Vagina (tissue), 2 donors: ENCODE measurements at places on chromosomes 12 and 14. TPM values are rescaled to one million over a fixed set of nuclear protein-coding genes. Genes with fewer than 3 reads are reported as not detected.
A peak's percentile ranks its signal among the peaks of the same experiment; 100 is the strongest.

CIROP gene
- not detected for total RNA-seq

DYRK2 gene
- 16.2 TPM for total RNA-seq

DNA sequence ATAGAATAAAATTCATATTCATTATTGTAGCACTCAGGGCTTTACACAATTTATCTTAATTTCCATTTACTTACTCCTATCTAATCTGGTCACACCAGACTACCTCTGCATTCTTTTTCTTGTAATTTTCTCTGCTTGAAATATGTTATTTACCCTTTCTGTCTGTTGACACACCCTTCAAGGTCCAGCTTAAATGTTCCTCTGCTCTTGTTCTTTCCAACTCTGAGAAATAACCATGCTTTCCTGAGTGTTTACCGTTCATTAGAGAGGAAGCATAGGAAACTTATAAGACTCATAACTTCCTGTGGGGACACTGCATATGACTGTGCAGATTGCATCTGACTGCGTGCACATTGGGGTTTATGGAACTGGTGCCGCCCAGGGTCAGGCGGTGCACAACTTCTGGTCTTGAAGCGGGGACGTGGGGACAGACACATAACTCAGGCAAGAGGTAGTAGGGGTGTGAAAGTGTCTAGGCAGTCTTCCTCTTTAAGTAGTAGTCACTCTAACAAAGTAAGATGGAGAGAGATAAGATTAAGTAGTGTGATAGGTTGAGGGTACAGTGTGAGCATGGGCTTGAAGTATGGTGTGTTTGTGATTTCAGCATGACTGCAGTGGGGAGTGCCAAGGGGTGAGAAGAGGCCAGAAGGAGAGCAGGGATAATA is 42.6 kb upstream of the FOXJ2 start:
- no peak for DNase-seq
- H3K27ac ChIP-seq: no peak overlapping the region
- no peaks in the 10 kb centered on the region for H3K36me3 ChIP-seq
- H3K4me3 ChIP-seq: no peak overlapping the region

DNA sequence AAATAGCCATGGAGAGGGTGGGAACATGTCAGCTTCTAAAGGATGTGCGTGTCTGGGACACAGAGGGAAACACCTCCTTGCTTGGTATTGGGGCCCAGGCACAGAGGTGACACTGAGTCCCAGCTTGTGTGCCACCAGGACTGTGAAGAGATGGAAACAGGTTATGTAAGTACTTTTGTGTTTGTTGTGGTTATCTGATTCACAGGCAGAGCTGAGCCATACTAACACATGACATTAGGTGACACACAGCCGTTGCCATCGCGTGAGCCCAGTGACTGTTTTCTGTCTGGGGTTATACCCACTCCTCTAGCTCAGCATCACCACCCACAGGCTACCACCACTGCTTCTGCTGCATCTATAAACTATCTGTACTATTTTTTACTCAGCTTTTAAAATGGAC is 12.1 kb upstream of the FLVCR2 start:
- H3K36me3 ChIP-seq: no peaks in the 10 kb centered on the region
- no peak for DNase-seq
- no peak overlapping the region for H3K4me3 ChIP-seq
- H3K27ac ChIP-seq: no peak overlapping the region
- H3K4me1 ChIP-seq: no peaks in the 10 kb centered on the region

DNA sequence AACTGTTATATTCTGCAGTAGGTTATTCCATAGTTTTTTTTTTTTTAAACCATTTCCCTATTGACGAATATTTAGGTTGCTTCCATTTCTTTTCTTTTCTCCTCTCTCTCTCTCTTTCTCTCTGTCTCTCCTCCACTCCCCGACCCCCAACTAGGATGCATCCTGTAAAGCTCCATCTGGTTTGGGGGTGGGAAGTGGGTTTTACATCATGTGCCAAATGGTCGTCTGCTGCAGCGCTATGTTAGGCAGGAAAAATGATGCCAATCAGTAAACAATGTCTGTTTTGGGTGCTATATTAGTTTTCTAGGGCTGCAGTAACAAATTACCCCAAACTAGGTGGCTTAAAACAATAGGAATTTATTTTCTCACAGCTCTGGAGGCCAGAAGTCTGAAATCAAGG is 465.0 kb downstream of the AACS start:
- no peaks in the 10 kb centered on the region for H3K27me3 ChIP-seq
- no peak overlapping the region for H3K4me3 ChIP-seq
- no peaks in the 10 kb centered on the region for H3K36me3 ChIP-seq
- no peak for DNase-seq
- no peak overlapping the region for H3K27ac ChIP-seq
- H3K4me1 ChIP-seq: no peaks in the 10 kb centered on the region

- no peaks in the 10 kb centered on the region for H3K4me1 ChIP-seq
- no peaks in the 10 kb centered on the region for H3K36me3 ChIP-seq
- H3K4me3 ChIP-seq: no peak overlapping the region
- DNase-seq: no peak
- no peaks in the 10 kb centered on the region for H3K27me3 ChIP-seq
Observed at GRCh38 chr12:125634813-125635212, 569.6 kb downstream of the AACS start.

GRCh38 chr14:21539189-21539940 is 13.2 kb upstream of the SALL2 start:
- DNase-seq: no peak
- no peak overlapping the region for H3K27ac ChIP-seq
- H3K36me3 ChIP-seq: no peaks in the 10 kb centered on the region
- H3K27me3 ChIP-seq: no peaks in the 10 kb centered on the region
- no peak overlapping the region for H3K4me3 ChIP-seq
- H3K4me1 ChIP-seq: peaks cover 15% of the 10 kb centered on the region

- H3K4me3 ChIP-seq: no peak overlapping the region
- no peak overlapping the region for H3K27ac ChIP-seq
- DNase-seq: no peak
- H3K27me3 ChIP-seq: no peaks in the 10 kb centered on the region
- H3K4me1 ChIP-seq: peaks cover 11% of the 10 kb centered on the region
- H3K36me3 ChIP-seq: no peaks in the 10 kb centered on the region
Observed at GRCh38 chr12:82870771-82871377, 184.2 kb downstream of the TMTC2 start.

- H3K4me1 ChIP-seq: peaks cover 16% of the 10 kb centered on the region
- peak overlapping the region; percentile 29 for H3K27ac ChIP-seq
- DNase-seq: no peak
- no peak overlapping the region for H3K4me3 ChIP-seq
Observed at GRCh38 chr12:19412844-19413243, 26.4 kb upstream of the AEBP2 start.

DNA sequence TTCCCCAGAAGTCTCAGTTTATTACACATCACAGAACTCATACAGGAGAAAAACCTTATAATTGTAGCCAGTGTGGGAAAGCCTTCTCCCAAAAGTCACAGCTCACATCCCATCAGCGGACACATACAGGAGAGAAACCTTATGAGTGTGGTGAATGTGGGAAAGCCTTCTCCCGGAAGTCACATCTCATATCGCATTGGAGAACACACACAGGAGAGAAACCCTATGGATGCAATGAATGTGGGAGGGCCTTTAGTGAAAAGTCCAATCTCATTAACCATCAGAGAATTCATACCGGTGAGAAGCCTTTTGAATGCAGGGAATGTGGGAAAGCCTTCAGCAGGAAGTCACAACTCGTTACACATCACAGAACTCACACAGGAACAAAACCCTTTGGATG is 20.1 kb downstream of the ZNF84 start:
- no peaks in the 10 kb centered on the region for H3K4me1 ChIP-seq
- no peak overlapping the region for H3K4me3 ChIP-seq
- H3K27ac ChIP-seq: no peak overlapping the region
- DNase-seq: no peak
- peaks cover 3% of the 10 kb centered on the region for H3K36me3 ChIP-seq

GRCh38 chr12:23581913-23582312 is 367.6 kb downstream of the SOX5 start:
- H3K4me3 ChIP-seq: no peak overlapping the region
- no peaks in the 10 kb centered on the region for H3K36me3 ChIP-seq
- no peak overlapping the region for H3K27ac ChIP-seq
- no peaks in the 10 kb centered on the region for H3K27me3 ChIP-seq

DNA sequence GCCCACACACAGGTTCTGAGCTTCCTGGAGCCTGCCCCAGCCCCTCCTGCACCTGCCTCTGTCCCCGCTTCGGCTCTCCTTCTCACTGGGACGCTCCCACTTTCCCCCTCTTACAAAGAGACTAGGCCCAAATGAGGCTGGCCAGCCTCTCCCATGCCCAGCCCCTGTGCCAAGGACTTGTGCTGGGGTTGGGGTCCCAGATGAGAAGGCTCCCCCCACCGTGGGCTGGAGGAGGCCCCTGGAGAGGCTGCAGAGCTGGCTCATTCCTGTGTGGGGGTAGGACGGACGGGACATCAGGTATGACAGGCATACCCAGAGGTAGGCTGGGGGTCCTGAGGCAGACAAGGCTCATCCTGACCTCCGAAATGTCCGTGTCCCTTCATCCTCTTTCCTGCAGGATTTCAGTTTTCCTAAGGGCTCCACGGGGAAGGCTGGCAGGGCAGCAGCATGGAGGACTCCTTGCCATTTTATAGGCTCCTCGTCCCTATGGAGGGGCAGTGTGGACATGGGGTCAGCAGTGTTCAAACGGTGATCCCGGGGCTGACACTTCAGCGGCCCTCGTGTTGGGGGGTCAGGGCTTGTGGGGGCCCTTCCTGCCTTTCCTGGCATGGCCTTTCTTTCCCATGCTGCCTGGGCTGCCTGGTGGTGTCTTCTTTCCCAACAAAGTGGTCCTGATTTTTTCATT is 49.1 kb upstream of the MEG3 start:
- no peaks in the 10 kb centered on the region for H3K36me3 ChIP-seq
- no peak overlapping the region for H3K27ac ChIP-seq
- no peaks in the 10 kb centered on the region for H3K4me1 ChIP-seq

DNA sequence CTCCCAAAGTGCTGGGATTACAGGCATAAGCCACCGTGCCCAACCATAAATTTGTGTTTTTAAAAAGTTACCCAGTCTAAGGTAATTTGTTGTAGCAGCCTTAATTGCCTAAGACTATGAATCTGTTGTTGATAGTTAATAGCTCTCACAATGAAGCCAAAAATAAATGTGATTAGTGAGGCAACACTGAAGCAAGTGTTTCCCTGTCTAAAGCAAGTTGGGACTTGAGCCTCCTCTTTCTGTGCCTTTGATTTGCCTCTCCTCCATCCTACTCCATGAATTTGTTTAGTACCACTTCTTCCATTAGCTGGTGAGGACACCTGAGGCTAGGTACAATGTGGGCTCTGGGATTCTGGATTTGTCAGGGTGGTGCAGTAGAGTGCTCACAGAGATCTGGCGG is 36.8 kb downstream of the DAAM1 start:
- no peaks in the 10 kb centered on the region for H3K36me3 ChIP-seq
- H3K4me3 ChIP-seq: no peak overlapping the region
- H3K27ac ChIP-seq: no peak overlapping the region
- H3K4me1 ChIP-seq: peaks cover 32% of the 10 kb centered on the region
- DNase-seq: no peak

DNA sequence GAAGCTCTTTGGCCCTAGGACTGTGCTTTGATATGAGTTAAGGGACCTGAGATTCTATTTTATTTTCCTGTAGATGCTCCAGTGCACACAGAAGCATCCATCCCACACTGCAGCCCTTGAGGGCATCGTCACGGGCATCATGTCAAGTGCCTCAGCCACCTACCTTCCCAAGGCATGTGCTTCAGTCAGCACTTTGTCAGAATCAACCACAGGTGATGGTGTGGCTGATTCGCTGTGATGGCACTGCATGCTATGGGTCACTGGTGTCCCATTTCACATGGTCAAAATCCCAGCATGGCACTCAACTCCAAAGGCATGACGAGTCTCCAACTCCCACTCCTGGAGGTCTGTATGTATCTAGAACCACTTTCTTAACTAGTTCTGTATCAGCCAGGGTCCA is 100.8 kb downstream of the AACS start:
- DNase-seq: no peak
- H3K4me1 ChIP-seq: no peaks in the 10 kb centered on the region
- H3K27ac ChIP-seq: no peak overlapping the region
- H3K36me3 ChIP-seq: no peaks in the 10 kb centered on the region
- no peaks in the 10 kb centered on the region for H3K27me3 ChIP-seq

GRCh38 chr12:129941618-129942017 is 37.8 kb upstream of the TMEM132D start:
- DNase-seq: no peak
- no peaks in the 10 kb centered on the region for H3K4me1 ChIP-seq
- H3K27me3 ChIP-seq: no peaks in the 10 kb centered on the region
- no peak overlapping the region for H3K4me3 ChIP-seq
- no peaks in the 10 kb centered on the region for H3K36me3 ChIP-seq

DNA sequence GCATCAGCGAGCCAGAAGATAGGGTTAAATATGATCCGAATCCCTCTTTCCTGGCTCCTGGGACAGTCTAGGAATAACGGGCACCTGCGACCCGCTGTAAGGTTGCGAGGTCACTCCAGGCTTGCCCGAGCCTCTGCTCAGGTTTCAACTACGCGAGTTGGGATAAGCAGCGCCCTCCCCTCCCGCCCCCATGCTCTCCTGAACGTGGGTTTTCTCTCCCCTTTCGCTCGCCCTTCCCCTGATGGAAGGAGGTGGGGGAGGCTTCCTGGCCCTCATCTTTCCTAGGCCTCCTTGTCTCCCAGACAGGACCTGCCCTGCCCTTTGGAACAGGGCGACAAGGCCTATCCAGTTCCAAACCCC is 753 bp upstream of the ATP5MC2 start:
- DNase-seq: no peak
- H3K4me1 ChIP-seq: peaks cover 43% of the 10 kb centered on the region
- no peaks in the 10 kb centered on the region for H3K36me3 ChIP-seq
- H3K27ac ChIP-seq: peak overlapping the region; percentile 93
- no peaks in the 10 kb centered on the region for H3K27me3 ChIP-seq
- peak overlapping the region; percentile 69 for H3K4me3 ChIP-seq

DNA sequence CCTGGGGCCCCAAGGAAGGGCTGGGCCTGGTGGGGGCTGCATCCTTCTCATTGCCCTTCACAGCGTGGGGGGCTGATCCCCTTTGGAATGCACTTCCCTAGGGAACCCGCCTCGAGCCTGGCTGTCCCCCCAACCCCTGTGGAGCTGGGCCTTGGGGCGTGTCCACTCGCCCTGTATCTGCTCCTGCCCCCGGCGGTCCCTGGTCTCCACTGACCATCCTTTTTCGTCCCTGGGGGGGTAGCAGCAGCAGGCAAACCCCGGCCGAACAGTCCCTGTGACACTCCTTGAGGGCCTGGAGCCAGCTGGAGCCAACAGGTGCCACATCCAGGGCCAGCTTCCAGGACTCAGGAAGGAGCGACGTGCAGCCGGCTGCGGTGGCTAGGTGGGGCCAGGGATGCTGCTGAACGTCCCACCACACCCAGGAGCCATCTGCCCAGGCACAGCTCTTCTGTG is 9.4 kb upstream of the GPR132 start:
- peaks cover 26% of the 10 kb centered on the region for H3K4me1 ChIP-seq
- H3K36me3 ChIP-seq: no peaks in the 10 kb centered on the region
- no peak overlapping the region for H3K27ac ChIP-seq
- DNase-seq: no peak
- no peaks in the 10 kb centered on the region for H3K27me3 ChIP-seq

DNA sequence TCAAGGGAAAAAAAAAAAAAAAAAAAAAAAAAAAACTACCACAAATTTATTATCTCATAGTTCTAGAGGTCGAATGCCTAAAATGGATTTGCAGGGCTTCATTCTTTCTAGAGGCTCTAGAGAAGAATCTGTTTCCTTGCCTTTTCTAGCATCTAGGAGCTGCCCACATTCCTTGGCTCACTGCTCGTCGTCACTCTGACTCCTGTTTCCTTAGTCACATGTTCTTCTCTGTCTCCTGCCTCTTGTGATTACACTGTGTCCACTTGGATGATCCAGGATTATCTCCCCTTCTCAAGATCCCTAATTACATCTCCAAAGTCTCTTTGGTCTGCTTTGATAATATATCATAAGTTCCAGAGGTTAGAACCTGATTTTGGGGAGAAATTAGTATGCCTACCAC is 88.7 kb downstream of the HECTD1 start:
- no peak overlapping the region for H3K27ac ChIP-seq
- no peak overlapping the region for H3K4me3 ChIP-seq
- H3K36me3 ChIP-seq: no peaks in the 10 kb centered on the region
- H3K27me3 ChIP-seq: no peaks in the 10 kb centered on the region

GRCh38 chr12:27162229-27162537 is 79.8 kb upstream of the C12orf71 start:
- no peaks in the 10 kb centered on the region for H3K27me3 ChIP-seq
